ENCODE measurements at places on chromosomes 6 and 20.

GRCh38 chr6:99458319-99458718 lies 33.2 kb upstream of the PNISR start:
- H3K27ac ChIP-seq, result no peak overlapping the region
- no peak overlapping the region for H3K4me3 ChIP-seq
- peaks cover 15% of the 10 kb centered on the region for H3K36me3 ChIP-seq
- H3K4me1 ChIP-seq, result no peaks in the 10 kb centered on the region
- DNase-seq, result peak; percentile 8
- H3K27me3 ChIP-seq, result no peaks in the 10 kb centered on the region

- H3K4me3 ChIP-seq, result no peak overlapping the region
- H3K27ac ChIP-seq, result no peak overlapping the region
- H3K4me1 ChIP-seq, result peaks cover 19% of the 10 kb centered on the region
- no peaks in the 10 kb centered on the region for H3K36me3 ChIP-seq
- H3K27me3 ChIP-seq, result peaks cover 33% of the 10 kb centered on the region
Measured at GRCh38 chr6:26611599-26611998, 14.8 kb downstream of the ABT1 start.

DNA sequence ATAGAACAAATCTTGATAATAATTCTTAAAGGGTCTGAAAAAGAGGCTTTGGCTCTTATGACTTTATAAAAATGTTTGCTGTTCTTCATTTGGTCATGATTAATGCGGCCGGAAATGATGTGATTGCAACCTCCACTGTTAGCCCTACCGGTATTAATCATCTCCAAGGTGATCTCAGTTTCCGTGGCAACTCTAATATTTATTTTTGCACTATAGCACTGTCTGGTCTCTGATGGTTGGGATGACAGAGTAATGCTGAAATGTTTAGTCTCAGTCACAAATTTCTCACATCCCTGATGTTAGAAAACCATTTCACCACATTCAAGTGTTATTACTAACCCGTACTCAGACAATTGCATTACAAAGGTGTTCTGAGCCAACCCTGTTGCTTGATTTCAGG lies 87.4 kb downstream of the TMEM200A start:
- DNase-seq, result no peak
- peaks cover 2% of the 10 kb centered on the region for H3K4me1 ChIP-seq
- H3K27ac ChIP-seq, result no peak overlapping the region

DNA sequence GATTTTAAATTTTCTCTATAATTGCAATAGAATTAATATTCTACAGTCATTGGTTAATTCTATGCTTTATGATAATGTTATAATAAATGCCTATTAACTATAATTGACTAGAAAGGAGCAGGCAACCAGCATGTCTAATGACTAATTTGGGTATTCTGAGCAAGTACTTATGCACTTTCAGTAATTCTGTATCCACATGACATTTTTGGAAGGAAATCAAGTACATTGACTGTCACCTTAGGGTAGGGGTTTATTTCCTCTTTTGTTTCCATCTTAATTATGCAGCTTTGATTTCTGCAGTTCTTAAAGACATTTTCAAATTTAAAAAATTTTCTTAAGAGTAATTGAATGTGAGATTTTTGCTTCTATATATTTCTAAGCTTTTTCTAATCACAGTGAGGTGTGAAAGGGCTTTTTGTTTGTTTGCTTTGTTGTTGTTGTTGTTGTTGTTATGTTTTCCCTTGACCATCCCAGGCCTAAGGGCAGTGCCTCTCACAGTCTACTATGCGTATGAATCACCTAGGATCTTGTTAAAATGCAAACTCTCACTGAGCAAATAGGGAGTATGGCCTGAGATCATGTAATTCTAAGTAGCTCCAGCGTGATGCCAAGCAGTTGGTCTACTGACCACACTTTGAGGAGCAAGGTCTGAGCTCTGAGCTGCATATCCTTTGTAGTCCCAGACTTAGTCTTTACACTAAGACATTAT lies 467.1 kb upstream of the RNF217 start:
- H3K27ac ChIP-seq, result no peak overlapping the region
- no peak for DNase-seq
- H3K4me1 ChIP-seq, result no peaks in the 10 kb centered on the region
- no peak overlapping the region for H3K4me3 ChIP-seq
- no peaks in the 10 kb centered on the region for H3K27me3 ChIP-seq
- no peaks in the 10 kb centered on the region for H3K36me3 ChIP-seq

DNA sequence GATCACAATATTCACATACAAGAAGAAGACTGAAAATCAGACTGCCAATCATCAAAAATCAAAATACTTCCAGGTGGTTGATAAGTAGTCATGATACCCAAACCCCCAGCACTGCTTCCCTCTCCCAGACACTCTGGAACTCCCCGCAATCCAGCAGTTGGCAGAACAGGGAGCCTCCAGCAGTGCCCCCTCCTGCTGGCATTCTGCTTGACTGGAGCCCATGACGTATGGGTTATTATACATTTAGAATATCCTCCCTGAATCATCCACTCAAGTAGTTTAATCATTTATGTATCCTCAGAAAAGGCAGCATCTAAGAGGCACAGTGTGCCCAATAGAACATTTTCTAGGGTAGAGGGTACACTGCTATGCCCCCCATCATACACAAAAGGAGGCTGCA lies 9.3 kb upstream of the OGFRL1 start:
- DNase-seq, result no peak
- H3K36me3 ChIP-seq, result no peaks in the 10 kb centered on the region
- no peaks in the 10 kb centered on the region for H3K27me3 ChIP-seq
- H3K4me3 ChIP-seq, result no peak overlapping the region
- no peaks in the 10 kb centered on the region for H3K4me1 ChIP-seq
- H3K27ac ChIP-seq, result no peak overlapping the region

DNA sequence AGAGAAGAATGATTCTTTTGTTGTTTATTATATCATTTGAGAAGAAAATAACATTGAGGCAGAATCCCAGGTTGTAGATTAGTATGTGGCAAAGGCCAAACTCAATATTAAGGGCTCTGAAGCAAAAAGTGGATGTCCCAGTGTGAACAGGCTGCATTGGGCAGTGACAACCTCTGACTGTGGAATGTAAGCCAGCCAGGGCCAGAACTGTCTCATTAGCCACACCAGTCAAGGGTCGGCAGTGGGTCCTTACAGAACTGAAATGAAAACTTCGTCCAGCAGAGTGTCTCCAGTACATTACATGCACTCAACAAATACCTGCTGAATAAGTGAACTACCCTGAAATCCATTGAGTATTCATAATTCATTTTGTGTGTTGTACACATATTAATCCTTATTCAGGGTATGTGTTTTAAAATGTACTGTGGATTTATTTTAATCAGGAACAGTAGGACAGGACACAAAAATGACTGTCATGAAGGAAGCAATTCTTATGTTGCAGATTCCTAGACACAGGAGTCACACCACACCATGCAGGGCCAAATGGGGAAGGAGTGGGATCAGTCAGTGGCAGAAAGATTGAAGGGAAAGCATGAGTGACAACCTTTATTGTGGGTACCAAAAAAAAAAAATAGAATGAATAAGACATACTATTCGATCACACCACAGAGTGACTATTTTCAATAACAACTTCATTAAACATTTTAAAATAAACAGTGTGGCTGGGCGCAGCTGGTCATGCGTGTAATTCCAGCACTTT lies 64.9 kb upstream of the UTRN start:
- DNase-seq, result no peak
- H3K36me3 ChIP-seq, result peaks cover 2% of the 10 kb centered on the region
- peaks cover 2% of the 10 kb centered on the region for H3K27me3 ChIP-seq
- no peak overlapping the region for H3K27ac ChIP-seq
- peaks cover 38% of the 10 kb centered on the region for H3K4me1 ChIP-seq
- H3K4me3 ChIP-seq, result no peak overlapping the region

DNA sequence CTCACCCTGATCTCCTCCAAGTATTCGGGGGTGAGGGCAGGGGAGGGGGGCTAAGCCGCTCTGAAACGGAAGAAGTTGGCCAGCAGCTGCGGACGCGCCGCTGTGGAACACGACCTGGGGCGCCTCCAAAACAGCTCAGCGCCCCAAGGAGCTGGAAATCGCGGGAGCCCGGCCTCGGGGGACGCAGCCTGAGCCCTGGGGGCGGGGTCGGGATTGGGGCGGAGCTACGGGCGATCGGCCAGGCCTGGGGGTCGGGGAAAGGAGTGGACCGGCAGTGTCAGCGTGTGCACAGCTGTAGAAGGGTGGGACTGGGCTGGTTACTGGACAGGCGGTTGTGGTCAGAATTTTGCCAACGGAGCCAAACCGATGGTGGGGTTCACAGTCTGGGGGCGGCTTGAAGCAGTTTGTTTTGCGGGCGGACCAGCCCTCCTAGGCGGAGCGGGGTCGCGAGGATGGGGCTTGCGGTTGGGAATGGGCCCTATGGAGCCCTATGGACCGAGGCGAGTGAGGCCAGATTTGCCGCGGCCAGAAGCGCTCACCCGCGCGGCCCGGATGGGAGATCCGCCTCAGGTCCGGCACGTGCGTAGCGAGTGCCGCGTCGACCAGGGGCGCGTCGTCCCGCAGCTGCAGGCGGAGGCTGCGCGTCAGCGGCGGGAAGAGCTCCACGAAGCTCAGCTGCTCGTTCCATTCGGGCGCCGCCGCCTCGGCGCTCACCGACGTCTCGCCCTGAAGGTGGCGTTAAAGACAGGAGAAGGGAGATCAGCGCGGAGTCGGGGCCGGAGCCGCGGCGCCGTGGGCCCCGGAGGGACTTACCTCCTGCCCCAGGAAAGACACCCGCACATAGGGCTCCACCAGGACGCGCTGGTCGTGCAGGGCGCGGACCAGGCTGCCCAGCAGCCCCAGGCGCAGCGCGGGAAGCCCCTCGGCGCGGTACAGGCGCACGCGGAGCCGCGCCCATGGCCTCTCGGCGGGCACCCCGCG lies 14.3 kb upstream of the SPAG4 start:
- peaks cover 53% of the 10 kb centered on the region for H3K27me3 ChIP-seq
- H3K36me3 ChIP-seq, result no peaks in the 10 kb centered on the region
- no peak overlapping the region for H3K27ac ChIP-seq
- peak; percentile 83 for DNase-seq
- H3K4me1 ChIP-seq, result peaks cover 10% of the 10 kb centered on the region

GRCh38 chr6:112266331-112266730 lies 12.0 kb upstream of the LAMA4 start:
- H3K36me3 ChIP-seq, result no peaks in the 10 kb centered on the region
- no peak for DNase-seq
- H3K27ac ChIP-seq, result no peak overlapping the region
- H3K4me3 ChIP-seq, result no peak overlapping the region

DNA sequence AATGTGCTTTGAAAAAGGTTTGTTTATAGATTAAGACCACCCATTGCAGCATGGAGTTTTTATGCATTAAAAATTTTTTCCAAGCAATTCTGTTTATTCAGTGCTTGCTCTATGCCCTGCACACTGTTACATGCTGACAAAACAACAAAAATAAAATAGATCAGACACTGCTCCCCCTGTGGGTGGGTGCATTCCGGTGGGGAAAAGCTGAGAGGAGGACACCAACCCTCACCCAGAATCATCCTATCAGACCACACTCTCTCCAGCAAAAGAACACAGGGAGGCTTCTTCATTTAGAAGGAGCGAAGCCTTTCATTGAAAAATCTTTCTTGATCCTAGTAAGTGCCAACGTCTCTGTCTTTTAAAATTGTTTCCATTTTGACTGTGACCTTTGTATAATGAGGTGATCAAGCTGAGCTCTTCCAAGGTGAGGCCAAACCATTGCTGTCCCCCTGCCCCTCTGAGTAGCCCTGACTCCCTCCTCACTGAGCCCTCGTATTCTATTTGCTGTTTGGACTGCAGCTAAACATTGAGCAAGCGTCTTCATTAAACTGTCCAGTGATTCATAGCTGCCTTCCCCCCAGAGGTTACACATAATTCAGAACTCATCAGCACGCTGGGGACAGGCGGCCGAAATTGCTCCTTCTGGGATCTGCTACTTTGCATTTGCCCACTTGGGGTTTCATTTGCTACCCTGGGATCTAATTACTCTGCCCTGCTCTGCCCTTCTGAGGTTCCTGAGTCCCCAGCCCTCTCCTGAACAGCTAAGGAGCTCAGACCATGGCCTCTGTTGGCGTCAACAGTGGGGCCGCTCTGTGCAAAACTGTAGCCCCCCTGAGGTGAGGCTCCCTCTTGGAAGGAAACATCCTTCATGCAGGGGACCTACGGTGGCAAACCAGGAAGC lies 102.4 kb downstream of the F13A1 start:
- H3K4me1 ChIP-seq, result no peaks in the 10 kb centered on the region
- peaks cover 5% of the 10 kb centered on the region for H3K27me3 ChIP-seq
- H3K27ac ChIP-seq, result no peak overlapping the region
- DNase-seq, result no peak
- no peaks in the 10 kb centered on the region for H3K36me3 ChIP-seq
- H3K4me3 ChIP-seq, result no peak overlapping the region

DNA sequence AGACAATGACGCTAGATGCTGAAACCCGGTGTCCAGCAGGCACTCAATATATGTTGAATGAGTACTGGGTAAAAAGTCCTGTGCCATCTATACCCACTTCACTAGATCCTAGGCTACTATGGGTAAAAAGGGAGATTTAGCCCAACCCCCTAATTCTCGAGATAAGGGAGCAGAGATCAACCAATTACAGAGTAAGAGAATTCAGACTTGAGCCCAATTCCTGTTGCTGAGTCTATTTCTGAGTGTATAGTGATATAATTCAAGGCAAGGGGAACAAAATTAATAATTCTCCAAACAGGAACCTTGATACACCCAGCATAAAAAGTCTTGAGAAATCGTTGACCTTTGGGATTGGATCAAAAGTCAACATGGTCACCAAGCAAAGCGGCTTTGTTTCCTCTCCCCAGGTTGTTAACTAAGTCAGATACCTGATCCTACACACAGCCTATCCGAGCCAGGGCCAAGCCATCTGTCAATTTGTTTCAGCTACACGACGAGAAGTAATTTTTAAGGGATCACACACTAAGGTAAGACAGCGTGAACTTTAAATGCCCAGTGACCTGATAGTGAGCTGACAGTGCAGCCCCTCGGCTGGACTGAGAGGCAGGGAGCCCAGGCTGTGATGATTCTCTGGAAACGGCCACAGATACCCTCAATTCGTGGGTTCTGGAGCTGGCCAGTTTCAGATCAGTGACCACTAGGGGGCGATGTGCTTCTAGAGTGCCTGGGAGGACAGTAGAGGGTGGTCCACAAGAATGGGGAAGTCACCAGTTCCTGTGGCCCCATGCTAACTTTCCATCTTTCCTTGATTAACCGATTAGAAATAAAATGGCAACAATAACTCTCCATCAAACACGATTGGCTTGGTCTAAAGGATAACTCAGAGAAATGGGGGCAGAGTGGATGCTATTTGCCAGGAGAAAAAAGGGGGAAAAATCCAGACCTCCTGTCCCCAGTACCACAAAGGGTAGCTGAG lies 46.2 kb downstream of the SLC22A23 start:
- H3K4me1 ChIP-seq, result peaks cover 9% of the 10 kb centered on the region
- no peaks in the 10 kb centered on the region for H3K36me3 ChIP-seq
- H3K27me3 ChIP-seq, result no peaks in the 10 kb centered on the region
- no peak overlapping the region for H3K4me3 ChIP-seq

- no peaks in the 10 kb centered on the region for H3K36me3 ChIP-seq
- no peak for DNase-seq
- no peak overlapping the region for H3K27ac ChIP-seq
- no peak overlapping the region for H3K4me3 ChIP-seq
- H3K4me1 ChIP-seq, result no peaks in the 10 kb centered on the region
- H3K27me3 ChIP-seq, result peaks cover 4% of the 10 kb centered on the region
Measured at GRCh38 chr6:165931675-165932074, 236.0 kb downstream of the TBXT start.
